Vagina (tissue), 2 donors: ENCODE measurements at places on chromosomes 16 and 17.

- H3K27me3 ChIP-seq, result no peaks in the 10 kb centered on the region
- H3K4me3 ChIP-seq, result peak overlapping the region; percentile 93
- H3K4me1 ChIP-seq, result peaks cover 32% of the 10 kb centered on the region
These were observed 591 bp downstream of the PSMD7 start for GRCh38 chr16:74297145-74297665.

GRCh38 chr16:73610160-73610559 lies 562.2 kb upstream of the ZFHX3 start:
- H3K27me3 ChIP-seq, result no peaks in the 10 kb centered on the region
- no peak overlapping the region for H3K27ac ChIP-seq
- H3K4me1 ChIP-seq, result no peaks in the 10 kb centered on the region
- no peak for DNase-seq

DNA sequence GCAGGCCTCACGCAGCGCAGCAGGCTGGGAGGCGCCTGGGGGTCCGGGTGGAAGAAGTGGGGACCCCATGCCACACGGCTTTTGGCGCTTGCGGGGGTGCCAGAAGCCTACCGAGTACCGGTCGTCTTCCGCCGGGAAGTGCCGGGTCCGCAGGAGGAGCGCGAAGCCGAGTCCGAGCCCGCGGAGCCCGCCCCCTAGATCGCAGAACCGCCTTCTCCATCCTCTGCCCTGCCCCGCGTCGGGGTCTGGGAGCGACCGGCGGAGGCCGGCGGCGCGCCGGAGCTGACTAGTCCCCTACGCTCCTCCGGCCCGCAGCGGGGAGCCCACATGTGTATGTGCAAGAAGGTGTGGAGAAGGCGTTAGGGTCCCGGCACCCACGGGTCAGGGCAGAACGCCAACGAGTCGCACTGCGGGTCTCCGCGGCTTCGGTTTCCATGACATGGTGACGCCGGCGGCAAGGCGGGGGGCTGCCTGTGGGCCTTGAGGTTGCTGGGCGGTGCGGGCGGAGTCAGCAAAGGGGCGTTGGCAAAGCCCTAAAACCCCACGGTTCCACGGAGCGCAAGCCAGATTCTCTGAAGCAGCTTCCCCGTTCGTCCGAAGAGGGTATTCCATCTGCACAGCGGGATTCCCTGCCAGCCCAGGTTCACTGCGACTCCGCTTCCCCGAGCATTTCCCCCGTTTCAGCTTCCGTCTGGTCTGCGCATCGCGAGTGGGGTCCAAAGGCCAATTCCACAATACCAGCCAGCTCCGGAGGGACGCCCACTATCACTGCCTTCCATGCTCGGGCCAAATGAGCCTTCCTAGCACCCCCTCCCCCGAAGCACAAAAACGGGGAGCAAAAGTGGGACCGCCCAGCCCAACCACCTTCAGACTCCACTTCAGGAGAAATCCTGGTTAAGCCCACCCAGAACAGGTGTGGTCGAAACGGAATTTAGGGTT lies 2.3 kb upstream of the LHX1 start:
- no peak for DNase-seq
- no peak overlapping the region for H3K4me3 ChIP-seq
- H3K27ac ChIP-seq, result no peak overlapping the region

- no peak for DNase-seq
- peak overlapping the region; percentile 38 for H3K27ac ChIP-seq
- peaks cover 39% of the 10 kb centered on the region for H3K4me1 ChIP-seq
- H3K36me3 ChIP-seq, result no peaks in the 10 kb centered on the region
- peak overlapping the region; percentile 72 for H3K4me3 ChIP-seq
- H3K27me3 ChIP-seq, result no peaks in the 10 kb centered on the region
These were observed 951 bp downstream of the GPS1 start for GRCh38 chr17:82052638-82053059.

- no peaks in the 10 kb centered on the region for H3K27me3 ChIP-seq
- no peak overlapping the region for H3K27ac ChIP-seq
- H3K4me1 ChIP-seq, result peaks cover 34% of the 10 kb centered on the region
- no peak overlapping the region for H3K4me3 ChIP-seq
These were observed 14.9 kb upstream of the NFATC3 start for GRCh38 chr16:68070249-68070730.

- no peak overlapping the region for H3K27ac ChIP-seq
- no peaks in the 10 kb centered on the region for H3K27me3 ChIP-seq
These were observed 603.0 kb upstream of the CDH8 start for GRCh38 chr16:62638964-62639870.

GRCh38 chr17:82231562-82232321 lies 2.9 kb downstream of the SLC16A3 start:
- H3K27me3 ChIP-seq, result no peaks in the 10 kb centered on the region
- H3K4me1 ChIP-seq, result peaks cover 65% of the 10 kb centered on the region
- H3K27ac ChIP-seq, result peak overlapping the region; percentile 93
- no peaks in the 10 kb centered on the region for H3K36me3 ChIP-seq
- no peak for DNase-seq
- peak overlapping the region; percentile 63 for H3K4me3 ChIP-seq

DNA sequence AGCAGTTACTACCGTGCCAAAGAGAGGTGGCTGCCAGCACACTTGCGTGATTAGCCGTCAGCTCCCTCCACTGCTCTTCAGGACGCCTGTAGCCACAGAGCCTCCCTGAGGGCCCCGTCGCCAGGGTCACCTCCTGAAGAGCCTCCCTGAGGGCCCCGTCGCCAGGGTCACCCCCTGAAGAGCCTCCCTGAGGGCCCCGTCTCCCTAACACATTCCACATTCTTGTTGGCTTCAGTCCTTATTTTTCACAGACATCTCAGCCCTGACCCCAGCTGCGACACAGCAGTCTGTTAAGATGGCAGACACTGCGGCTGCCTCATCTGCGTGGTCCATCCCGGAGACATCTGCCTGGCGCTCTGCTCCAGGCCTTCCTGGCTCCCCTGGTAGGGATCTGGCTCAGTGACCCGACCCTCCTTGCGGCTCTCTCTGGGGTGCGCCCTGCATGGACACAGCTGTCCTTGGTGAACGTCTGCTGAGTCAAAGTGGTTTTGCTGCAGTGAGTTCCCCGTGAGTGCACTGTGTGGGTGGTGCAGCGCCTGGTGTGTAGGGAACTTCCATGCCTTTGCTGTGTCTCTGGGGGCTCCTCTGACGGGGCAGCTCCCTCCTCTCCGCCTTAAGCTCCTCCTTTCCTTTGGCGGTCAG lies 11.4 kb downstream of the ACSF3 start:
- peaks cover 54% of the 10 kb centered on the region for H3K36me3 ChIP-seq
- no peak for DNase-seq
- no peak overlapping the region for H3K27ac ChIP-seq
- no peaks in the 10 kb centered on the region for H3K4me1 ChIP-seq
- H3K27me3 ChIP-seq, result no peaks in the 10 kb centered on the region
- no peak overlapping the region for H3K4me3 ChIP-seq

GRCh38 chr16:4412159-4412558 lies 4.2 kb downstream of the CORO7 start:
- H3K36me3 ChIP-seq, result peaks cover 19% of the 10 kb centered on the region
- H3K4me3 ChIP-seq, result no peak overlapping the region
- no peak overlapping the region for H3K27ac ChIP-seq
- no peaks in the 10 kb centered on the region for H3K27me3 ChIP-seq
- H3K4me1 ChIP-seq, result peaks cover 25% of the 10 kb centered on the region

GRCh38 chr16:66832190-66832589 lies 1.4 kb upstream of the NAE1 start:
- H3K4me1 ChIP-seq, result peaks cover 20% of the 10 kb centered on the region
- H3K27me3 ChIP-seq, result no peaks in the 10 kb centered on the region
- H3K4me3 ChIP-seq, result no peak overlapping the region
- no peak for DNase-seq
- H3K36me3 ChIP-seq, result no peaks in the 10 kb centered on the region

GRCh38 chr16:71428385-71428784 lies 13.5 kb downstream of the TLE7 start:
- H3K27ac ChIP-seq, result no peak overlapping the region
- H3K36me3 ChIP-seq, result no peaks in the 10 kb centered on the region
- DNase-seq, result no peak
- no peaks in the 10 kb centered on the region for H3K4me1 ChIP-seq

DNA sequence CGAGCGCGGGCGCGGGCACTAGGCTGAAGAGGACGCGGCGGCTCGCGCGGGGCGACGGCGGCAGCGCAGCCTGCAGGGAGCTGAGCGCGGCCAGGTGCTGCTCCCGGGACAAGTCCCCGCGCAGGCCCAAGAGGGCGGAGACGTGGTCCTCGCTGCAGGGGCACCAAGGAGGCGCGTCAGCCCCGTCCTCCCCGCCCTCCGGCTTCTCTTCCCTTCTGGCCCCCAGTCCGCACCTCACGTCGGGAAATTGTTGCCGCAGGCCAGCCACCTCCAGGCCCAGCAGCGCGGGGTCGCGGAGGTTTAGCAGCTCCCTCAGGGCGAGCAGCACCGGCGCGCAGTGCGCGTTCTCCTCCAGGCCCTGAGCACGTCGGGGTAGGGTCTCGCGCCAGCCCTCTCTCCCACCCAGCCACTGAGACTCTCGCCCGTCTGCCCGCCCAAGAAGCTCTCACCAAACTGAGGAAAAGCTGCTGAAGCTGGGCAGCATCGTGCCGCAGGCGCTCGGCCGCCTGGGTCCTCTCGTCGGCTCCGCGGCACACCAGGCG lies 761 bp upstream of the MATCAP1 start:
- H3K27me3 ChIP-seq, result no peaks in the 10 kb centered on the region
- DNase-seq, result no peak
- peak overlapping the region; percentile 88 for H3K27ac ChIP-seq
- H3K4me1 ChIP-seq, result peaks cover 30% of the 10 kb centered on the region
- H3K4me3 ChIP-seq, result peak overlapping the region; percentile 62

DNA sequence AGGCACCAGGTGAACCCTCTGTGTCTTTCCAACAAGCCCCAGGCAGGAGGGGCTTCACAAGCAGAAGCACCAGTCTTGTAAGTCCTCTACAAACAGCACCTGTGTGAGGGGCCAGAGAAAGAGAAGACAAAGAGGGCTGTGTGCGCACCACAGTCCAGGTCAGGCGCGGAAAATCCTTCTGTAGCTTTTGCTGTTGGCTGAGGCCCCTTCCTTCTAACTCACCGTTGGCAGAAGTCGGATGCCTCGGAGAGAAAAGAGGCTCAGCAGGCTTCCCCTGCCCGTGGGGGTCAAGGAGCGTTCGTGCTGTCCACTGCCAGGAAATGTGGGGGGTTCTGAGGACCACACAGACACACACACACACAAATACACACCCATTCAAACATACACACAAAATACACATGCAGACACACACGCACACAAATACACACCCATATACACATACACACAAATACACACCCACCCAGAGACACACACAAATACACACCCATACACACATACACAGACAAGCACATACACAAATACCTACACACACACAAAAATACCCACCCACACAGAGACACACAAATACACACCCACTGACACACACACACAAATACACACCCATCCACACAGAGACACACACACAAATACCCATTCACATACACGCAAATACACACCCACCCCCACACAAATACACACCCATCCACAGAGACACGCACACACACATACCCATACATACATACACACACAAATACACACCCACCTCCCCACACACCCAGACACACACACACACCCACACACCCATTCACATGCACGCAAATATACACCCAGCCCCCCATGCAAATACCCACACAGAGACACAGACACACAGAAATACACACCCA lies 6.8 kb downstream of the ZG16B start:
- no peak for DNase-seq
- no peak overlapping the region for H3K27ac ChIP-seq
- no peak overlapping the region for H3K4me3 ChIP-seq
- H3K27me3 ChIP-seq, result no peaks in the 10 kb centered on the region
- peaks cover 15% of the 10 kb centered on the region for H3K4me1 ChIP-seq
- H3K36me3 ChIP-seq, result no peaks in the 10 kb centered on the region

DNA sequence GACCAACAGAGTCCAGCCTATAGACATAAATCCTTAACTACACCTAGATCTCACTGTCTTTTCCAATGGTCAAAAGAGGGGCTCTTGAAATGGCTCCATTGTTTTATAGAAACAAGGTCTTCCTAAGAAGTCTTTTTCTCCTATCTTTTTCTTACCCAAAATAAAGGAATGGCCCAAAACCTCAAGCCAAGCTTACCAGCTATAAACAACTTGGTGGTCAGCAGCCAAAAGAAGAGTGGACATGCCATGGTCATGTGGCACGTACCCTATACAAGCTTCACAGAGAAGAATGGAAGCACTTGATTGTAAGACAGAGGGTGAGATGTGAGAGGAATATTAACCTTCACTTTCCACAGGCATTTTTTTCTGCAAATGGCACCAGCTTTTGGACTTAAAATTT lies 82.1 kb upstream of the GNAO1 start:
- H3K27me3 ChIP-seq, result no peaks in the 10 kb centered on the region
- no peaks in the 10 kb centered on the region for H3K4me1 ChIP-seq
- H3K36me3 ChIP-seq, result no peaks in the 10 kb centered on the region
- DNase-seq, result no peak
- no peak overlapping the region for H3K4me3 ChIP-seq

GRCh38 chr16:3400446-3400778 lies 392 bp downstream of the ZSCAN32 start:
- peaks cover 56% of the 10 kb centered on the region for H3K36me3 ChIP-seq
- no peaks in the 10 kb centered on the region for H3K27me3 ChIP-seq
- peak overlapping the region; percentile 31 for H3K27ac ChIP-seq
- peak overlapping the region; percentile 98 for H3K4me3 ChIP-seq
- H3K4me1 ChIP-seq, result peaks cover 34% of the 10 kb centered on the region

DNA sequence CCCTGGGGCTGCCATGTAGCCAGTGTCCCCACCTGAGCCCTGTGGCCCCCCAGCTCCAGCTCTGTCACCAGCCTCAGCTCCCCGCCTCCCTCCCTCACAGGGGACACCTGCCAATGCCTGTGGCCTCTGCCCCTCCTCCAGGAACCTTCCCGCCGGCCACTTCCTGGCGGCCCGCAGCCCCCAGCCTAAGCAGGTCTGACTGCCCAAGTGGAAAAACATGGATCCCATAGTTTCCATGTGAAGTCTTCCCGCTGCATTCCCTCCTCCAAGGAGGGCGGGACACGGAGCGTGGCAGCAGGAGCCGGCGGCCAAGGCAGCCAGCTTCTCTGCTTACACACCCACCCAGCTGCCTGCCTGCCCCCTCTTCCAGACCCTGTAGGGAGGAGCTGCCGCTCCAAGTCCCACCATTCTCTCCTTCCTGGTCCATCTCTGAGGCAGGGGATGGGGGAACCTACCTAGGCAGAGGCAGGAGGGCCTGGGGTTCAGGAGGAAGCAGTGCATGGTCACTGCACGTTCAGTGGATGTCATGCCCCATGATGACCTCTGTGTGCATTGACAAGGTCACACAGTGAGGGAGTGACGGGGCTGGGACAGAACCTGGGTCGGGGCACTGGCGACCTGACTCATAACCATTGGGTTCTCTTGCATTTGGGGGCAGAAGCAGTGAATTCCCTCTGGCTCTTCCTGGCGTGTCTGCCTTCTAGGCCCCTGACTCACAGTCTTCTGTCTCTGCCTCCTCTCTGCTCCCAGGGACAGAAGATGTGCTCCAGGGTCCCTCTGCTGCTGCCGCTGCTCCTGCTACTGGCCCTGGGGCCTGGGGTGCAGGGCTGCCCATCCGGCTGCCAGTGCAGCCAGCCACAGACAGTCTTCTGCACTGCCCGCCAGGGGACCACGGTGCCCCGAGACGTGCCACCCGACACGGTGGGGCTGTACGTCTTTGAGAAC lies 8.7 kb downstream of the VASN start:
- no peak overlapping the region for H3K4me3 ChIP-seq
